ENCODE measurements at places on chromosomes 2 and 18.
A peak's percentile ranks its signal among the peaks of the same experiment; 100 is the strongest.

GRCh38 chr2:179125404-179125803, 75.5 kb upstream of the CCDC141 start:
- DNase-seq = no peak

- DNase-seq = peak; percentile 22
Observed at GRCh38 chr18:28961669-28962228, 784.8 kb upstream of the CDH2 start.

GRCh38 chr2:178920916-178921513, 113.8 kb upstream of the TTN start:
- DNase-seq = no peak

DNA sequence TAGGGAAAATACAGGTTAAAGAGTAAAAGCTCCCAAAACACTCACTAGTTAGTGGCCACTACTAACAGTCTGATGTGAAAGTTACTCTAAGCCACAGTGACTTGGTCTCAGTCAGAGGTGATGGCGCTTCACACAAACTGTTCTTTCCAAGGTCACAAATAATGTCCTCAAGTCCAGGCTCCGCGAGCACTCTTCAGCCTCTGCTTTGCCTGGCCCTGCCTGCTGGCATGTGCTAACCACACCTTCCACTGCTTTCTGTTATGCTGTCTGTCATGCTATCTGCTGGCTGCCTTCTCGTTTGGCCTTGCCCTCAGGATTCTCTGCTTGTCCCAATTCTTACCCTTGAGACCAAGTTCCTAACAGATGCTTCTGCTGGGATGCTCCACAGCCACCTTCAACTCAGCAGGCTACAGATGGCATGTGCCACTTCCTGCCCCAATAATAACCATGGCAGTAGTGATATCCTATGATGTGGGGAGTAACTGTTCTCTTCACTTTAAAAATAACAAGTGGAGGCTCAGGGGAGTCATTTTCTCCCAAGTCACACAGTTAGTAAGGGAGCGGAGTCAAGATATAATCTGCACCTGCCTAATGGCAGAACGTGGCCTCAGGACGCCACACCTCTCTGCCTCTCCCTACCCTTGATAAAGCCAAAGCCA, 75.7 kb downstream of the ZAP70 start:
- DNase-seq = no peak

DNA sequence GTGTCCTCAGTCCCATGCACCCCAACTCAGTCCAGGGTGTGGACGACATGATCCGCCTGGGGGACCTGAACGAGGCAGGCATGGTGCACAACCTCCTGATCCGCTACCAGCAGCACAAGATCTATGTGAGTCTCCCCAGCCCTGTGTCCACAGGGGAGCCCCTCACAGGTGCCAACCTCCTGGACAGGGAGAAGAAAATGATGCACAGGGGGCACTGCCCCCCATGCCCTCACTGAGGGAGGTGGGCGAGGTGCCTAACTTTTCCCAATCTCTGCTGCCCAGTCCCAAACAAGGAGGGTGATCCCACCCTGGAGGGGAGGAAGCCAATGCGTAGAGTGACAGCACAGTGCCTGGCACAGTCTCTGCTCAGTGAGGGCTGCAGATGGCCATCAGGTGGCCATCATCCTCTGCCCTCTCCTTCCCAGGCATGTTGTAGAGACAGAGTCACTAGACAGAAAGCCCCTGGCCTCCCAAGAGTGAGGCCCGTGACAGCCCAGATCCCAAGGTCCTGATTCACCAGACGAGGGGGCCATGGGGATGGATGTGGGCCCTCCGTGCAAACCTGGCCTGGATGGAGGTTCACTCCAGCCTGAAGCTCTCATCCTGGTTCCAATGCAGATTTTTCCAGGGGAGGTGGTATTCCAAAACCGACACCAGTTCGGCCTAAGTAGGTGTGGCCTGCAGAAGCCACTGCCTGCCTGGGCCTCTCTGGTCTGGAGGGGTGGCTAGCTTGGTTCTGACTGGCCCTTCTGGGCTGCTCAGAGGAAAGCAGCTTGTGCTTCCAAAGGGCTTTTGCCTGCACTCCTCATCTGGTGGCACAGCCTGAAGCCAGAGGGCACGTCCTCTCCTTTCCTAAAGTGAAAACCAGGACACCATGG, 30.0 kb downstream of the MYO7B start:
- no peak for DNase-seq

Data from left kidney (tissue), 8 donors.